ENCODE measurements at places on chromosomes 12 and 14. TPM values are rescaled to one million over a fixed set of nuclear protein-coding genes. Genes with fewer than 3 reads are reported as not detected.

GRCh38 chr12:95321516-95322246, 104.1 kb downstream of the VEZT start:
- no peak for DNase-seq

The SIVA1 gene
- polyA plus RNA-seq: 149 TPM

GRCh38 chr14:28488684-28489083, 277.9 kb upstream of the FOXG1 start:
- DNase-seq: no peak

DNA sequence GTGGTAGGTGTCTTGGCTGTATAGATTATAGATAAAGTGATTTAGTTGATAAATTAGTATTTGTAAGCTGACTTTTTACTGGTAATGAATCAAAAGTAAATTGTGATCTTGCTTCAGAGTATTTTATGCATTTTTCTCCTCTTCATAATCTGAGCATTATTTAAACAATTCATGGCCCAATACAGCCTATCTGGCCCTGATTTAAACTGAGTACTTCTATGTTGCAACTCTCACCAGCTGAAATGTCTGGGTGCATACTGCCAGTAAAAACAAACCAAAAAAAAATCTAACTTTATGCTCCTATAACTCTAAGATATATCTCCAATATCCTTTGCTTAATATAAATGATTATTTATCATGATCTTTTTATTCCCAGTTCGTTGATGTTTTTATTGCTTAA, 86.6 kb downstream of the MIA2 start:
- DNase-seq: no peak

GRCh38 chr12:89082370-89082753, 269.9 kb downstream of the DUSP6 start:
- no peak for DNase-seq

- no peak for DNase-seq
These were observed 32.7 kb upstream of the KRT77 start for GRCh38 chr12:52735816-52736632.

GRCh38 chr14:72024043-72024407, 91.8 kb downstream of the RGS6 start:
- DNase-seq: peak; percentile 65

- no peak for DNase-seq
These were observed 296.3 kb upstream of the PRKD1 start for GRCh38 chr14:30223966-30224365.

The TMCC3 gene
- 4.0 TPM for polyA plus RNA-seq

GRCh38 chr12:58395056-58395455, 453.7 kb downstream of the ATP23 start:
- DNase-seq: no peak

- DNase-seq: no peak
These were observed 38.4 kb upstream of the MANSC4 start for GRCh38 chr12:27818401-27818918.

The MUCL1 gene
- not detected for polyA plus RNA-seq

- no peak for DNase-seq
These were observed 88.9 kb downstream of the NUMB start for GRCh38 chr14:73369428-73369827.

The GLIPR1L1 gene
- polyA plus RNA-seq: not detected

GRCh38 chr12:29578070-29578469, 80.6 kb upstream of the OVCH1 start:
- no peak for DNase-seq

GRCh38 chr12:132689227-132689626, 1.8 kb downstream of the PXMP2 start:
- peak; percentile 58 for DNase-seq

DNA sequence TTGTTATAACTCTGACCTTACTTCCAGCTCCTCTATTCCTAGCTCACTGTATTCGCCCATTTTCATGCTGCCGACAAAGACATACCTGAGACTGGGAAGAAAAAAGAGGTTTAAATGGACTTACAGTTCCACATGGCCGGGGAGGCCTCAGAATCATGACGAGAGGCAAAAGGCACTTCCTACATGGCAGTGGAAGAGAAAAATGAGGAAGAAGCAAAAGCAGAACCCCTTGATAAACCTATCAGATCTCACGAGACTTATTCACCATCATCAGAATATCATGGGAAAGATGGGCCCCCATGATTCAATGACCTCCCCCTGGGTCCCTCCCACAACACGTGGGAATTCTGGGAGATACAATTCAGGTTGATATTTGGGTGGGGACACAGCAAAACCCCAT, 14.5 kb upstream of the PHC1 start:
- no peak for DNase-seq

GRCh38 chr14:73780391-73780790, 66.2 kb upstream of the PNMA1 start:
- no peak for DNase-seq

DNA sequence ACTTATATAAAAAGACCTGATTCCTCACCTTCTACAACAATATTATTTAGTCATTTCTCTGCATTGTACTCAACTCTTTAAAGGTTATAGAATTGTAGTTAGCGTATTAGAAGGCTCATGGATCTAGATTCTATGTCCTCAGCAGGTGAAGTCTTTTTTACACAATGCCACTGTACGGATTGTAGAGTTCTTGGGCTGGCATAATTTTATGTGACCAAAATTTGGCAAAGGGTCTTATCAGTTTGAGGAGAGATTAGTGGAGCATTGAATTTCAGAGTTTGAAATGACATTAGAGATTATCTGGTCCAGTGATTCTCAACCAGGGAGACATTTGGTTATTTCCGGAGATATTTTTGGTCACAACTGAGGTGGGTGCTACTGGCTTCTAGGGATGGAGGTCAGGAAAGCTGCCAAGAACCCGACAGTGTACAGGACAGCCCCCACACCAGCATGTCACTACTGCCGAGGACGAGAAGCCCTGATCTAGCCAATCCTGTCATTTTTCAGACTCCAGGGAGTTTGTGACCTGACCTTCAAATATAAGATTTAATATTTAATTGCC, 63.9 kb downstream of the BICD1 start:
- no peak for DNase-seq

- DNase-seq: no peak
These were observed 15.5 kb downstream of the CCDC63 start for GRCh38 chr12:110862329-110862728.
